ENCODE measurements at places on chromosomes 4 and X. TPM values are rescaled to one million over a fixed set of nuclear protein-coding genes. Genes with fewer than 3 reads are reported as not detected.

The NEUROG2 gene
- not detected for total RNA-seq

The CT45A5 gene
- 0.09 TPM for total RNA-seq

The RBMXL3 gene
- total RNA-seq, result not detected

DNA sequence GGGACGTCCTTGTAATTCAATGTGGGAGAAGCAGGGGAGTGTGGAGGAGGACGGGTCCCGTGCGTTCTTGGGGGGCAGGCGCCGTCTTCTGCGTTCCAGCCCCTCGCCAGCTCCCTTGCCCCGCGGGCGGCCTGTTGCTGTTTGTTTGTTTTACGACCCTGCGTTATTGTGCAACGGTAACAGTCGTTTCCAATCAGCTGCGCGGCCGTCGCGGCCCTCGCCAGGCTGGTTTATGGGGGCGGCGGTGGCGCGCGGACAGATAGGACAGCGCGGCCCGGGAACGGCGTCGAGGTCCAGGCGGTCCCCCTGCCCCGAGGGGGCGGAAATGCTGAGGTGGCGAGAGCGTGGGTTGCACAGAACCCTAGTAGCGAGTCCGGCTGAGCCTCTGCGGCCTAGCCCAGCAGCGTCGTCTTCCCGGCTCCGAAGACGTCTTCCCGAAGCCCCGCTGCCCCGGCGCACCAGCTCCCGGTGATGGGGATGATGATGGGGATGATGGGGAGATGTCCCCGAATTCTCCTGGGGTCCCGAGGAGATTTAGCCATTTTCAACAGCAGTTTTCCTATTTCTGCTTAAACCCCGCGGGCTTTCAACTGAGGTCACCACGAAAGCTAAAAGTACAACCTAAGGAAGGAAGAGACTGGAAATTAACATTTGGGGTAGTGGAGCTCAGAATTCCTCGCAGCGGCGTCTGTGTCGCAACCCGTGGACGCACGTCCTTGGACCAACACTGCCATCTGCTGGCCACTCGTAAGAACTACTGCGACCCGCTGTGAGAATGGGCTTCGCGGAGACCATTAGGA is 4.8 kb downstream of the PDGFRA start:
- peaks cover 53% of the 10 kb centered on the region for H3K27me3 ChIP-seq
- DNase-seq, result peak; percentile 89
- no peaks in the 10 kb centered on the region for H3K36me3 ChIP-seq
- H3K4me1 ChIP-seq, result peaks cover 39% of the 10 kb centered on the region
- peak overlapping the region; percentile 63 for H3K4me3 ChIP-seq

GRCh38 chr4:55435141-55435841 is 39.5 kb downstream of the TMEM165 start:
- no peaks in the 10 kb centered on the region for H3K4me1 ChIP-seq
- H3K4me3 ChIP-seq, result no peak overlapping the region
- H3K27me3 ChIP-seq, result no peaks in the 10 kb centered on the region
- peak; percentile 27 for DNase-seq
- H3K27ac ChIP-seq, result no peak overlapping the region
- peaks cover 23% of the 10 kb centered on the region for H3K36me3 ChIP-seq

GRCh38 chr4:98204236-98204553 is 57.0 kb upstream of the RAP1GDS1 start:
- DNase-seq, result no peak
- no peaks in the 10 kb centered on the region for H3K27me3 ChIP-seq
- H3K27ac ChIP-seq, result no peak overlapping the region

- no peaks in the 10 kb centered on the region for H3K4me1 ChIP-seq
- no peaks in the 10 kb centered on the region for H3K27me3 ChIP-seq
- peak; percentile 6 for DNase-seq
- H3K4me3 ChIP-seq, result no peak overlapping the region
Measured at GRCh38 chr4:176377780-176378179, 58.0 kb downstream of the SPCS3 start.

DNA sequence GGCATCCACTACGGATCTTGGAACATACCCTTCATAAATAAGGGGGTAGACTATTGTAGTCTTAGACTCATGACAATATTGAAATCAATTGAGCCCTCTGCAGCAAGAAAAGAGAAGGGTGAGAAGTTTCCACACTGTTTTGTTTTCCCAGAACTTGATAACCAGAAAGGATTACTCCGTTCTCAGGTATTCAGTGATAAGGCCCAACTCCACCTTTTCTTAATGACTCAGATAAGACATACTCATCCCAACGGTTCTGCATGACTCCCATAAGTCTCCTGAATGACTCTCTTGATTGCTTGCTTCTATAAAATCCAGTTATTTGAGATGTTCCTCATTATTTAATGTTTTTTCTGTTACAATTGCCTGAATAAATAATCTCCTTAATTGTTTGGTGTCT is 111.7 kb downstream of the PABPC4L start:
- H3K4me3 ChIP-seq, result no peak overlapping the region
- no peak overlapping the region for H3K27ac ChIP-seq
- no peaks in the 10 kb centered on the region for H3K36me3 ChIP-seq
- no peaks in the 10 kb centered on the region for H3K4me1 ChIP-seq
- H3K27me3 ChIP-seq, result no peaks in the 10 kb centered on the region
- DNase-seq, result no peak

GRCh38 chr4:138555584-138555983 is 313.4 kb upstream of the SLC7A11 start:
- H3K27ac ChIP-seq, result no peak overlapping the region
- no peak overlapping the region for H3K4me3 ChIP-seq

DNA sequence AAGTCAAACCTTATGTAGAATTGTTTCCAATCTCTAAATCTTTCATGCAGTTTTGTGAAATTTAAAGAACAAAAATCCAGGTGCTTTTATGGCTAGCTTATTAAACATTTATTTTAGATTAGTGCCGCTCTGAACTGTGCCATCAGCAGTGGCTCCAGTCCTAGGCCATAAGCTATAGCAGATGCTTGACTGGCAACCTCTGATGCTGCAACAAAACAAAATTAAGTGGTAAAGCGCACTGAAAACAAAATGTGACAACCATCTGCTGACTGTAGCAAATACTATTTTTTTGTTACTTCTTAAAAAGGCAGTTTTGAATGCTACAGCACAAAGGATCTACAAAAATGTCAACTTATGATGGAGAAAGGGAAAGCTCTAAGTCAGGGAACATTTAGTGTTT is 237.4 kb downstream of the DCLK2 start:
- H3K27me3 ChIP-seq, result no peaks in the 10 kb centered on the region
- DNase-seq, result peak; percentile 18
- H3K27ac ChIP-seq, result no peak overlapping the region
- H3K4me1 ChIP-seq, result no peaks in the 10 kb centered on the region

- peaks cover 5% of the 10 kb centered on the region for H3K4me1 ChIP-seq
- peaks cover 13% of the 10 kb centered on the region for H3K27me3 ChIP-seq
- H3K36me3 ChIP-seq, result no peaks in the 10 kb centered on the region
Measured at GRCh38 chrX:133921764-133922389, 63.5 kb downstream of the GPC3 start.

DNA sequence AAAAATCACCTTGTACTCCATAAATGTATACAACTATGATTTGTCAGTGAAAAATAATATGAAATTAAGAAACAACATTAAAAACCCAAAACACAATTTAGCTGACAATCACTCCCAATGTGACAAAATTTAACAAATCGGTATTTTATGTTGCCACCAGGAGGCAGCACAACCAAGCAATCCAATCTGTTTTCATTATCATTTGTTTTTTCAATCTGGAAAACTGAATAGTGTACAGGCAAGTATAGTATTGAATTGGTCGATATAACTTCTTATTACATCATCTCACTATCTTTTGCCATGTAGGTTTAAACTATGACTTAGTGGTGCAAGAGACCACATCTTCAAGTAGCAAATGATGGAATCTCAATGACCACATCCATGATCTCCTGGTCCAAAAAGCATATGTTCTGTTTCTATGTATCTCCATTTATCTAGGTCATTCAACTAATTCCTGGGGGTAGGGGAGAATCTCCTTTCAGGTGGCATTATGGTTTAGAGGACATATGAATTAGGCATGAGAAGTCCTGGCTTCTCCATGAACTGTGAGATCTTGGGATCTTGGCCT is 112.9 kb upstream of the AGA start:
- DNase-seq, result peak; percentile 11
- no peaks in the 10 kb centered on the region for H3K36me3 ChIP-seq
- no peak overlapping the region for H3K27ac ChIP-seq
- no peak overlapping the region for H3K4me3 ChIP-seq

DNA sequence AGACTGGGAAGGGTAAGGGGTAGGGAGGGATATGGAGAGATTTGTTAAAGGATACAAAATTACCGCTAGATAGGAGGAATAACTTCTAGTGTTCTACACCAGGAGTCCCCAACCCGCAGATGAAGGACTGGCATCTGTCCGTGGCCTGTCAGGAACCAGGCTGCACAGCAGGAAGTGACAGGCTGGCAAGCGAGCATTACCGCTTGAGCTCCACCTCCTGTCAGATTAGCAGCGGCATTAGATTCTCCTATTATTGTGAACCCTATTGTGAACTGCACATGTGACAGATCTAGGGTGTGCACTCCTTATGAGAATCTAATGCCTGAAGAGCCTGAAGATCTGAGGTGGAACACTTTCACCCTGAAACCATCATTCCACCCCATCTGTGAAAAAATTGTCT is 27.9 kb upstream of the BBS7 start:
- no peaks in the 10 kb centered on the region for H3K36me3 ChIP-seq
- no peak for DNase-seq
- H3K4me3 ChIP-seq, result no peak overlapping the region
- H3K27me3 ChIP-seq, result no peaks in the 10 kb centered on the region
- H3K27ac ChIP-seq, result no peak overlapping the region
